ENCODE measurements at places on chromosomes 2 and 18.

DNA sequence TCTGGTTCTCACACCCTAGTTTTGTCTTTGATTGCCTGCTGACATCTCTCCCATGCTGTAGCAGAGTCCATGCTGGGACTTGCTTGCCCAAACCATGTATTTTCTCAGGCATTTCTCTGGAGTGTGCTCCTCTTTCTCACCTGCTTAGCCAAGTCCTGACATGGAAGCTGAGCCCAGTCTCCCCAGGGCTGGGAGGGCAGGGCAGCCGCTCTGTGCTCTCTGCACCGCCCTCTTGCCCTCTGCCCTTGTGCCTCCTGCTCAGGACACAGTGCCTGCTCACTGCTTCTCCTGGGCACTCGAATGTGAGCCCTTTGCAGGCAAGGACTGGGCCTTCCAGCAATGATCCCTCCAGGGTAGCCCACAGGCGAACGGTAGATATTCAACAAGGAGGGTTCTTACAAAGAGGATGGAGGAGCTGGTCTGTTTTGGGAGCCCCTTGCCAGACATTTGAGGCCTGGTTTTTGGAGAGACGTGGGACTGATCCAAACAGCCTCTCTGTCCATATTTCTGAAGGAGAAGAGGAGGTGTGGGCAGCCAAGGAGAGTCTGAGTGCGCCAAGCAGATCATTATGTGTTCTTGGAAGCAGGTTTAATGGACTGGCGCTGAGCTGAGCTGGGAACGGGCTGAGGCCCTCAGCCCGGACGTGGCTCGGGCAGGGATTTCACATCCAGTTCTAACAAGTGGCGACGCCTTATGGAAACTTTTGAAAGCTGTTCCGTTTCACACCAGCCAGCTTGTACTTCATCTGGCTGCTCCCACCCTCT is 4.0 kb downstream of the SLC14A2 start:
- no peak for DNase-seq

DNA sequence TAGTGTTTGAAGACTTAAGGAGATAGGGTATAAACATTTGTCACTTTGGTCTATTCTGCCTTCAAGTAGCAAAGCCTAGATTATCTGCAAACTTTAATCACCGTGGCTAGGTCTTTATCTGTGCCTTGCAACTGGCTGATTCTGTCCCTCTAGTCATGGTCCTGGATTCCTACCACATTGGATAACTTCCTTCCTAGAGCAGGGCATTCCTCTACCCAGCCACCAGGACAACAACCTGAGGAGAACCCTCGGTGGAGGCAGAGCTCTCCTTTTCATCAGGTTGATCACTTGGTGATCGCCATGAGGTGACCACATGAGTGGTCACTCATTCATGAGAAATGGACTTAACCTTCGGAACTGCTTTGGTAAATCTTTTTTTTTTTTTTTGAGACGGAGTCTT is 25.3 kb upstream of the PTPRM start:
- no peak for DNase-seq

DNA sequence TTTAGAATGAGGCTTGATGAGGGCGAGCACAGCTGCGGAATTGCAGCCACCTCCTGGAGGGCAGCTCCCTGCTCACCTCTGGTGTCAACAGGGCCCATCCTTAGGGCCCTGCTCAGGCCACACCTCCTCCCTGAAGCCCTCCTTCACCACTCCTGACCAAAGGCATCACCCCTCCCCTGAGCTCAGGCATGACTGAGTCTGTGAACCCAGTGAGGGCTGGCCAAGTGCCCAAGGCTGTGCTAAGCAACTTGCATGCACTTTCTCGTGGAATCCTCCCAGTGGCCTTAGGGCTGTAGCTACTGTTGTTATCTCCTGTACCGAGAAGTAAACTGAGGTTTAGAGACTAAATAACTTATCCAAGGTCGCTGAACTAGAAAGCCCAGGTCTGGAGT is 101.7 kb downstream of the KLHL29 start:
- DNase-seq, result peak; percentile 31

- DNase-seq, result no peak
Observed at GRCh38 chr2:109317471-109318095, 188.6 kb downstream of the SH3RF3 start.

GRCh38 chr18:7514796-7515440 is 52.2 kb upstream of the PTPRM start:
- DNase-seq, result peak; percentile 23

DNA sequence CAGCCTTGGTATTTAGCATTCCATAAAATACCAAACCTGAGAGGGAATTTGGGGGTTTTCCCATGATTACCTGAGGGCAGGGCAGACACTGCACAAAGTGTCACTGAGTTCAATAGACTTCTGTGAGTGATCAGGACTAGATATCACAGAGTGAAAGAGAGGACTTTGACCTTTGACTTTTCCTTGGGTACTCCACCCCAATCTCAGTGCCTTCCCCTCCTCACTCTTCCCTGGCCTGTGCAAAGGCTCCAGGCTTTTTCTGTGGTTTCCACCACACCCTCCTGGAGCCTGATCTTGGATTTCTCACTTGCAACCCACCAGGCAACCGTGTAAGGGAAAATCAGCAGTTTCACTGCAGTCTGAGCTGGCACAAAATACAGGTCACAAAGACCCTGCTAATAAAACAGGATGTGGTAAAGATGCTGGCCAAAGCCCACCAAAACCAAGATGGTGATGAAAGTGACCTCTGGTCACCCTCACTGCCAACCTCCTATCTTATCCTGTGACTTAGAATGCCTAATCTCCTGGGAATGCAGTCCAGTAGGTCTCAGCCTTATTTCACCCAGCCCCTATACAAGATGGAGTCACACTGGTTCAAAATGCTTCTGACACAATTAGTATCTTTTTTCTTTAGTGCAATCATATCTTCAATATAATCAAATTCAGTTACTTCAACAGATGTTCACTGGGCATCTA is 64.0 kb downstream of the BOD1L2 start:
- DNase-seq, result no peak

DNA sequence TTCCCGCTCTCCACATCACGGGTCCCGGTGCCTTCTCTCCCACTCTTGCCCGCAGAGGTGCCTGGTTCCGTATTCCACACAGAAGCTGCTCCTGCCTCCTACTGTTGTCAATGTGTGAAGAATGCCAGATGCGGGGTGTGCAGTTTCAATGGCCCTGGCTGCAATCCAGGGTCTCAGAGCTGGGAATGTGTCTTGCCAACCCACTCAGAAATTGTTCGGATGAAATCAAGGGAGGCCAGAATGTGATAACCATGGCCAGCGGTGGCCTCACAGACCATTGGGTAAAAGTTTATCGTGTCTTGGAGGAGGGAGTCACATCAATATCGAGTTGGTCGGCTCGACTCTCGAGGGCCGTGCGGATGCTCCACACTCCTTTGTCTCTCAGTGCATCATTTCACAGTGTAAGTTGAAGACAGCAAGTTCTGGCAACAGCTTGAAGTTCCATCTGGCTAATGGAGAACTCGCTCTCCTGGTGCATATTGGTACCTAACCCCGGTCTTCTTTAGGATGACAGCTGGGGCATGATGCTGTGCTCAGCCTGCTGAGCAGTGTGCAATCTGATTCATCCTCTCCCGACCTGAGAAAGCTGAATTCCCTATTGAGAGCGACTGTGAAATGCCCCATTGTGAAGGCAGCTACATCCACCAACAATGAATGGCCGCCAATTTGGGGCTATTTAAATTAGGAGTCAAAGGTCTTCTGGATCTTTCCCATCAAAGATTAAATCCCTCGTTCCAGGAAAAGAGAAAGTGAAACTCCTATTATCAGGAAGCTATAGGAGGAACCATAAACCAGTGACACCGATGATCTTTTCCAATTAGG is 389.0 kb downstream of the SOX11 start:
- no peak for DNase-seq

DNA sequence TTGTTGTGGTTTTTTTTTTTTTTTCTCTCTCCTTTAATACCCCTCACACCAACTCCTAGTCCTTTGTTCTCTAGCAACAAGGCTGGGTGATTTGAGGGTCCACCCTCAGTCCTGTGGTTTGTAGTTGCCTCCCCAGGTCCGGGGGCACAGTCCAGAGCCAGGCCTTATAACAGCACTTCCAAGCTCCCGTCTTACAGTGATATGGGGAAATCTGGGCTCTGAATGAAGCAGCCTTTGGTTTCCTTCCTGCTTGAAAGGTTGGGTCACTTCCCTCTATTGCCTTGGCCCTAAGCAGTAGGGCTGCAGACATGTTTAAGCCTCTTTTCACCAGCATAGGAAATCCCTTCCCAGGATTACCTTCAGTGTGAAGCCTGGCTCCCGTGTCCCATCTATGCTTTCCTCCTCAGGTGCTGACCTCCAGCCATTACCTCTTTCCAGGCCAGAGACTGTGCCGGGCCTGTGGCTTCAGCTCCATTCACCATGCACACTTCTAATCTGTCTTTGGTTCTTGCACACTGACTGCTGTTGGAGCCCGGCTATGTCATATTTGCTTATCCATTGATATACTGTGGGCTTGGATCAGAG is 21.2 kb upstream of the NTSR2 start:
- no peak for DNase-seq

DNA sequence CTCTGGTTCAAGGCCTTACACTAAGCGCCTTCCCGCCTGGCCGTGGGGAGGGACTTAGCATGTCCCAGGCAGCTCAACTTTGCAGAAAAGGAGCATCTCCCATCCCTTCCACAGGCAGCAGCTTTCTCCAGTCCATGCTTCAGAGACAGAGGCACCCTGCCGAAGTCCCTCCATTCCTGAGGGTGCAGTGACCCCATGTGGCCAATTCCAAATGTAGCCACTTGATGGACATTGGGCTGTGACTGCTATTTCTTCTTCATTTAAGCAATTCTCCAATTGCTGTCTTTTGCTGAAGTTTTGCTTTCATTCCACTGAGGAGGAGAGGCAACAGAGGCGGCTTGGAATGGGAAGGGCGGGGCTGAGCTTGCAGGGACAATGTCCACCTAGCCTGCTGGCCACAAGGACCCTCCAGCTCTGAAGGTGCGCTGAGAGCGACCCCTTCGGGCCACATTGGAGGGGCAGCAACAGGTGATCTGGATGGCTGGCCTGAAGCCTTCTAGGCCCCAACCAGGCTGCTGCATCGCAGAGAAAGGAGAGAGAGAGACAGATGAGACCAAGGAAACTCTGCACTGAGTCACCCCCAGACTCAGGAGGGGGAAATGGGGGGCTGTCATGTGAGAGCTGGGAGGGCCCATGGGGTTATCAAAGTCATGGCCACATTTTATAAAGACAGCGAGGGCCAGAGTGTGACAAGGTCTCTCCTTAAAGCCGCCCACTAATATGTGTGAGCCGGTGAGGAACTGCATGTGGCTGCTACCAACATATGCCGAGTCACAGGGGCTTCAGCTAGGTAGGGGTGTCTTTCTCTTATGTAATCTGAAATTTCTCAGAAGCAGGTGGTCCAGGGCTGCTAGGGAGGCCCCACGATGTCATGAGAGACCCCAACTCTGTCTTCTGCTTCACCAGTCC is 61.3 kb downstream of the LONRF2 start:
- DNase-seq, result peak; percentile 79

- DNase-seq, result no peak
Observed at GRCh38 chr2:40289771-40290404, 162.0 kb downstream of the SLC8A1 start.

GRCh38 chr2:79041032-79041448 is 15.5 kb downstream of the REG3G start:
- no peak for DNase-seq

DNA sequence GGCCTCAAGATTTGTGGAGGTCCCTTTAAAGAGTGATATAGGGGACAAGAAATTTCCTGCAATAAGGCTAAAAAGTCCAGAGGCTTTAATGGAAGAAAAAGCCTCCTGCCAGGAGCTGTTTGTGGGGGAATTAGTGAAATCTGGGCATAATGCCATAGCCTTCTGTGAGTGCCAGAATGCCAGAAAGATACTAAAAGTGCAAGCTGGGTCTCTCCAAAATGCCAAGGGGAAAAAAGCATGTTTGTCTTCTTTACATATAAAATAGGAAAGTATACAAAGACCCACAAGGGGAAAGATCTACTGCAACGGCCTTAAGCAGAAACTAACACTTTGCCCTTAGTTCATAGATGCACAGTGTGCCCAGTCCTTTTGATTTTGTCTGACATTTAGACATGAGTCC is 647.7 kb upstream of the ZNF804A start:
- DNase-seq, result no peak

GRCh38 chr18:13165636-13166423 is 52.7 kb upstream of the LDLRAD4 start:
- DNase-seq, result no peak

- DNase-seq, result peak; percentile 36
Observed at GRCh38 chr2:64987001-64987955, 1.9 kb upstream of the SLC1A4 start.

GRCh38 chr2:108076527-108076926 is 90.2 kb downstream of the SLC5A7 start:
- DNase-seq, result no peak

DNA sequence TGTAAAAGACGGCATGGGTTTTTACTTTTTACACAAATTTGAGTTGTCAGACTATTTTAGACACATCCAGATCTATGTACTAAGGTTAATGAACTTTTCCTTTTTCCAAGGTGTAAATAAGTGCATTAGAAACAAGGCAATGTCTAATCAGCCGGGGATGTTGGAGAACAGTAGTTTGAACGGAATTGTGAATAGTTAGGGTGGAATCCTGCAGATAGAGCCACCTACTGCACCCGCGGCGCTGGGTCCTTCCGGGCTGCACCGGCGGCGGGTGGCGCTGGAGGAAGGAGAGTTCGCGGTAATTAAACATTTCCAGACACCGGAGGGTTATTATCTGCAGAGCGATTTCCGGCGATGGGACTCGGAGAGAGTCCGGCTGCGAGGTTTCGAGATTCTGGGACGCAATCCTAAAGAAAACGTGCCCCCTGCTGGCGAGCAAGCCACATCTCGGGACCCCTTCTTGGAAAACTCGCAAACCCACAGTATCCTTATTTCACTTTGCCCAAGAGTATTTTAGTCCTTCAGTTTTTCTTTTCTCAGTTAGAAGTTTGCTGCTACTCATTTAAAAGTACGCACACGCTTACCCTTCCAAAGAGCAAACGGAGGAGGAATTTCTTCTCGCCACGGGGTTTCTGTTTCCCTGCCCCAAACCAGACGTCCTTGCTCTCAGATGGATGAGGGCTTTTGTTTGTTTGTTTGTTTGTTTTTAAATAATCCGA is 4.5 kb upstream of the OSR1 start:
- DNase-seq, result peak; percentile 88

- DNase-seq, result no peak
Observed at GRCh38 chr2:88857274-88857741, 165.8 kb downstream of the RPIA start.

DNA sequence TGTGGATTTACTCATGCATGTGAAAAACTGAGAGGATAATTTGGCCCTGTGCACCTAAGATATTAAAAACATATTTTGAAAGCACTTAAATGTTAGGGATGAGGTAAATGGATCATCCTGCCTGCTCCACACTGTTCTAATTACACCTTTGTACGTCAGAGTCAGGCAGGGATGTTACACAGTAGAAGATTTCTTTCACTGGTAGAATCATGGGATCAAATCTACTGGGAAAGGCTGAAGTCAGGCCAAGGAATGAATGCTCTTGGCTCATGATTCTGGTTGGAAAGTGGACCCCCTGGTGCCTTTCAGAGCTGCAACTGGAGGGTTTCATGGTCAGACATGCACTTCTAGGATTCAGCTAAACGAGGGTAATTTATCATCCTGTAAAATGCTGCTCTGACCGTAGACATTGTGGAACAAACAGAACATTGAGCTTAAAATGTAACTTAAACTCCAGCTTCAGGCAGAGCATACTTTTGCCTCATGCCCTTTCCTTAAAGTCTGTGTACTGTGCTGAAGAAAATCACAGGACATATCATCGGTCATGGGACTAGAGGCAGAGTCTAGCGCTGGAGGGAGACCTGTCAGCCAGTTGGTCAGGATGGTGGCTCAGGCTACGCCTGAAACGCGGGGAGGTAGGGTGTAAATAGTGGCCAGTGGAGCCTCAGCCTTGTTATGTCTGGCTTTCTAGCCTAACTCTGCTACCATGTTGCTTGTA is 4.9 kb downstream of the KCNE4 start:
- no peak for DNase-seq
